ENCODE measurements at places on chromosomes 3 and 15. TPM values are rescaled to one million over a fixed set of nuclear protein-coding genes. Genes with fewer than 3 reads are reported as not detected.

ZIC1 gene
- 54.3 TPM for total RNA-seq

DNA sequence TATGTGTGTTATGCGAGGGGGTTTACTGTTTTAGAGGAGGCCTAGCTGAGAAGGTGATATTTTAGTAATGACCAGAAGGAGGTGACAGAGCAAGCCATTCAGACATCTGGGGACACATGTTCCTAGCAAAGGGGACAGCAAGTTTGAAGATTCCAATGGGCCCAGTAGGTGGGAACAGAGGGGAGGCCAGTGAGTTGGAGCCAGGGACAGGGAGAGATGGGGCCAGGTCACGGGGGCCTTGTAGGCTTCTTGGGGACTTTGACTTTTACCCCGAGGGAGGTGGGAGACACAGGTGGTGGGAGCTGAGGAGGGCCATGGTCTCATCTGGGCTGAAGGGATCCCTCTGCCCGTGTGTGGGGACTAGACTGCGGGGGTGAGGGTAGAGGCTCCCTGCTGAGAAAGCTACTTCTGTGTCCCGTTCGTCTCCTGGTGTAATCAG is 72.5 kb downstream of the MGLL start:
- no peaks in the 10 kb centered on the region for H3K27me3 ChIP-seq
- no peak overlapping the region for H3K4me3 ChIP-seq

GRCh38 chr3:178551916-178552321 is 15.7 kb downstream of the KCNMB2 start:
- no peaks in the 10 kb centered on the region for H3K36me3 ChIP-seq
- H3K27me3 ChIP-seq = no peaks in the 10 kb centered on the region
- no peaks in the 10 kb centered on the region for H3K4me1 ChIP-seq
- no peak for DNase-seq
- H3K4me3 ChIP-seq = no peak overlapping the region
- H3K27ac ChIP-seq = no peak overlapping the region

DNA sequence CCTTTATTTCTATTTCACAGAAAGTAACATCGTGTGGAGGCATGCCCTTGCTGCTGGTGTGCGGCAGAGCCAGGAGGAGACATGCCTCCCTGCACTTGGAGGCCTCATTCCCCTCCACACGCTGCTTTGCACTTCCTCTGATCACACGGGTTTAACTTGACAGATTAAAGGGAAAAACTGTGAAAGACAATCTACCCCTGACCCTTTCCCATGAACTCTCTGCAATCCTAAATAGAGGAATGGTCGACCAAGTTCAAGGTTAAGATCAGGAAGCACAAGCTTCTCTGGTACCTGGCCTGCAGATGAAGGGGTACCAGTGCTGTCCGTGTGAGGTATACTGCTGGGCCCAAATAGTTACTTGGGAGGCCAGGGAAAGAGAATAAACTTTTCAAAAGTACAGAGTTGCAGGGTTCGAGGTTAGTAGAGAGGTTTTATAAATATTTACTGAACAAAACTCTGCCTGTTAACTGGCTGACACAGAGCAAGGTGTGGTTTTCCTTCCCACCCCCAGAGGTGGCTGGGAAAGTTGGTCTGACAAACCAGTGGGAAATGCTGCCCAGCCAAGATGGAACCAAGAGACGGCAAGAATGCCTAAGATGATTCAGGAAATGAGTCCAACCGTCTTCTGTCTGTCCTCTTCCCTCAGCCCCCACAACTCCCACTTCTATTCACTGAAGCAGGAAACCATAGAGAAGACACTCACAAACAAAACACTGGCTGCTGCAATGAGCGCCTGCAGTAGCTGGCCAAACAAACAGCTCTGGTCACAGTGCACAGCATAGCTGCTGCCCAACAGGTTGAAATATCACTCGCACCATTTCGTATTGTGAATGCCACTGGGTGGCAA is 79.6 kb downstream of the IGF2BP2 start:
- peak overlapping the region; percentile 35 for H3K4me3 ChIP-seq
- H3K27me3 ChIP-seq = no peaks in the 10 kb centered on the region
- no peaks in the 10 kb centered on the region for H3K36me3 ChIP-seq
- peaks cover 49% of the 10 kb centered on the region for H3K4me1 ChIP-seq

DNA sequence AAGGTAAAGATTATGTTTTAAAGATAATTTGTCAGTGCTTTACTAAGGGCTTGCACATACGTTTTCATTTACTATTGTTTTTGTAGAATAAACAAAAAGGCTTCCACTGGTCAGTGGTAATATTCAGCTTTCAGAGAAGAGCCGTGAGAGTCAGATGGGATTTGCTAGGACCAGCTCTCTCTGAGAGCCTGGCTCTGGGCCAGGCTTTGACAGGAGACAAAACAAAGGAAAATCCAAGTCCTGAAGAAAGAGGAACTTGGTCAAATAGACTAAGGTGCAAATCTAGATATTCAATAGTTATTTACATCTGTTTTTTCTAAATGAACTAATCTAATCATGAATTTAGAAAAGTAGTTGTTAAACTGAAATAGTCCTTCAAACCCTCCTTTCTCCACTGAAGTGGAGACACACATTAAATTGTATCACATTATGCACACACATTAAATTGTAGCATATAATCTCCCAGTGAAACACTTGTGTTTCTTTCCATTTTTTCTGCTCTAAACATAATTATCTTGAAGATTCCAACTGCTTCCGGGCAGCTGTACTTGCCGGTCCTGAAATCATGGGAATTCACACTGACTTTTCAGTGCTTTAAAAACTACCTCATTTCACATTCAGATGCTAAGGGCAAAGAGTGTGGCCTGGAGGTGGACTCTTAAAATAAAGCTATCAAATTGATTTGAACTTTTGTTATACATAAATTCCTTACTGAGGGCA is 55.1 kb upstream of the FILIP1L start:
- H3K27me3 ChIP-seq = no peaks in the 10 kb centered on the region
- H3K4me1 ChIP-seq = peaks cover 9% of the 10 kb centered on the region

DNA sequence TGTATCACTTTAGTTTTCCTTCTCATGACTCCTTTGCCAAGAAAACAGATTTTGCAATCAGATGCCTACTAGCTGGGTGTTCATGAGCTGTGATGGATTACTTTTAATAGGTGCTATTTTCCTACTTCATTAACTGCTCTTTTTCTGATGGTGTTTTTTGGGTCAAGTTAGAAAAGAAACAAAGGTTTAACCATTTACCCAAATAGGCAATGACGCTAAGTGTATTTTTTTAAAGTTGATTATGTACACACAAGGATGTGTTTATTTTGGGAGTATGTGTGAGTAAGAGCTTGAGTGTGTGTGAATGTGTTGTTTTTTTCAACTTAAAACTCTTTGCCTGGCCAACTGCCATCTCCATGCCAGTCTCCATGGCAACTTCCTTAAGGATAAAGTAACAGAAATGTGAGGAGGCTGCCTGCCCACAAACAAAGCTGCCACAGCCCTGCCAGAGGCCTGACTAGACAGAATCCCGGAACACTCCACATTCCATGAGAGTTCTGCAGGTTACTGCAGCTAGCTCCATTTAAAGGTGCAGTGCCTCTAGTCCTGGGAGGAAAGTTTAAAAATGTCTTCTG is 215.6 kb upstream of the RBMS3 start:
- DNase-seq = peak; percentile 17
- H3K36me3 ChIP-seq = no peaks in the 10 kb centered on the region
- no peak overlapping the region for H3K4me3 ChIP-seq
- peaks cover 24% of the 10 kb centered on the region for H3K4me1 ChIP-seq

DIS3L gene
- 56.3 TPM for total RNA-seq

CSTA gene
- not detected for total RNA-seq

GLDN gene
- 1.7 TPM for total RNA-seq
